OCI-LY7 (cell line): ENCODE measurements at places on chromosomes 3 and 15. TPM values are rescaled to one million over a fixed set of nuclear protein-coding genes. Genes with fewer than 3 reads are reported as not detected.

DCLK3 gene
- not detected in 2 replicates for total RNA-seq

ACKR4 gene
- 2.5 and 3.8 TPM in 2 replicates for total RNA-seq

SLC9C1 gene
- not detected in 2 replicates for total RNA-seq

IP6K2 gene
- total RNA-seq, result 92.7 and 96.9 TPM in 2 replicates

EFCC1 gene
- not detected in 2 replicates for total RNA-seq

MORF4L1 gene
- 284 and 286 TPM in 2 replicates for total RNA-seq

NMB gene
- 6.6 and 8.7 TPM in 2 replicates for total RNA-seq

GOLGA6B gene
- total RNA-seq, result 0.53 TPM in 1 of 2 replicates, not detected in the other

MYL3 gene
- not detected in 2 replicates for total RNA-seq

SUCLG2 gene
- 44.7 and 48.9 TPM in 2 replicates for total RNA-seq

IL5RA gene
- total RNA-seq, result not detected in 2 replicates

DOCK3 gene
- not detected in 2 replicates for total RNA-seq

DISP2 gene
- total RNA-seq, result 0.25 and 0.26 TPM in 2 replicates

AMIGO3 gene
- total RNA-seq, result 0.80 TPM in 1 of 2 replicates, not detected in the other

HRH1 gene
- not detected in 2 replicates for total RNA-seq

NPAP1 gene
- total RNA-seq, result not detected in 2 replicates

SPSB4 gene
- not detected in 2 replicates for total RNA-seq

GXYLT2 gene
- total RNA-seq, result not detected in 2 replicates

MME gene
- total RNA-seq, result 84.4 and 117 TPM in 2 replicates

SLC35G2 gene
- 0.40 and 0.59 TPM in 2 replicates for total RNA-seq

CKMT1B gene
- 3.8 and 4.1 TPM in 2 replicates for total RNA-seq

ATP13A4 gene
- 0.70 and 2.5 TPM in 2 replicates for total RNA-seq

FRMD5 gene
- not detected in 2 replicates for total RNA-seq

TLR9 gene
- 3.7 and 9.0 TPM in 2 replicates for total RNA-seq

PATL2 gene
- total RNA-seq, result 8.6 and 8.8 TPM in 2 replicates

ARHGAP11A gene
- total RNA-seq, result 134 and 150 TPM in 2 replicates

CEP152 gene
- total RNA-seq, result 44.9 and 54.4 TPM in 2 replicates

KBTBD13 gene
- total RNA-seq, result not detected in 2 replicates

MCF2L2 gene
- total RNA-seq, result 8.0 and 8.1 TPM in 2 replicates

RAB8B gene
- total RNA-seq, result 18.6 and 18.7 TPM in 2 replicates

SH2D7 gene
- not detected in 2 replicates for total RNA-seq

RTP1 gene
- total RNA-seq, result not detected in 2 replicates

P2RY14 gene
- total RNA-seq, result not detected in 2 replicates

ZNF662 gene
- total RNA-seq, result not detected in 2 replicates

CEMIP gene
- not detected in 2 replicates for total RNA-seq

CPN2 gene
- total RNA-seq, result not detected in 2 replicates

CHRM5 gene
- total RNA-seq, result not detected in 2 replicates

UCN2 gene
- total RNA-seq, result not detected in 2 replicates

TRH gene
- total RNA-seq, result not detected in 2 replicates

HEG1 gene
- total RNA-seq, result 4.9 and 6.0 TPM in 2 replicates

GRIP2 gene
- not detected in 2 replicates for total RNA-seq

ZFAND6 gene
- 86.2 and 97.8 TPM in 2 replicates for total RNA-seq

PPARG gene
- not detected in 2 replicates for total RNA-seq

ERICH6 gene
- total RNA-seq, result 0.38 TPM in 1 of 2 replicates, not detected in the other

WDR93 gene
- total RNA-seq, result not detected in 2 replicates

TNFAIP8L3 gene
- total RNA-seq, result not detected in 2 replicates

GOLGA8T gene
- not detected in 2 replicates for total RNA-seq

CHRNA7 gene
- total RNA-seq, result not detected in 2 replicates
